A549 treated with CORT108297 at 1 μM for 4 hours (cell line): ENCODE measurements at places on chromosomes 11 and 22. TPM values are rescaled to one million over a fixed set of nuclear protein-coding genes. Genes with fewer than 3 reads are reported as not detected.

ZFPL1 gene
- total RNA-seq = 32.3 to 35.1 TPM (median 33.5 TPM) in 5 replicates

SYNGR1 gene
- 7.9 to 13.7 TPM (median 12.1 TPM) in 5 replicates for total RNA-seq

CDON gene
- 2.0 to 3.2 TPM (median 2.3 TPM) in 5 replicates for total RNA-seq

SLC37A4 gene
- 9.6 to 12.1 TPM (median 10.8 TPM) in 5 replicates for total RNA-seq

OR8G1 gene
- total RNA-seq = not detected in 5 replicates

OR2AG1 gene
- total RNA-seq = not detected in 5 replicates

CPT1A gene
- 26.2 to 34.2 TPM (median 30.1 TPM) in 5 replicates for total RNA-seq

APOL3 gene
- 0.07 to 0.10 TPM in 2 of 5 replicates, not detected in the others for total RNA-seq

CRYAB gene
- total RNA-seq = 5.5 to 13.0 TPM (median 6.5 TPM) in 5 replicates

MFRP gene
- not detected in 5 replicates for total RNA-seq

PANX3 gene
- not detected in 5 replicates for total RNA-seq

SNX32 gene
- 0.06 to 0.27 TPM (median 0.08 TPM) in 3 of 5 replicates, not detected in the others for total RNA-seq

KCNJ1 gene
- total RNA-seq = not detected in 5 replicates

MRGPRX3 gene
- total RNA-seq = 0.06 to 0.09 TPM in 2 of 5 replicates, not detected in the others

GPHA2 gene
- not detected in 5 replicates for total RNA-seq

BTBD18 gene
- total RNA-seq = not detected in 5 replicates

RFPL2 gene
- 0.07 to 0.21 TPM (median 0.11 TPM) in 5 replicates for total RNA-seq

NLRP6 gene
- not detected in 5 replicates for total RNA-seq

RIC3 gene
- 1.3 to 2.8 TPM (median 1.9 TPM) in 5 replicates for total RNA-seq

SYT8 gene
- total RNA-seq = 0.05 to 0.39 TPM (median 0.06 TPM) in 3 of 5 replicates, not detected in the others

MMP11 gene
- total RNA-seq = 0.12 to 0.24 TPM (median 0.21 TPM) in 5 replicates

ANKK1 gene
- total RNA-seq = 0.03 to 0.05 TPM (median 0.04 TPM) in 3 of 5 replicates, not detected in the others

SGSM1 gene
- 0.18 to 0.64 TPM (median 0.29 TPM) in 5 replicates for total RNA-seq

SPON1 gene
- total RNA-seq = 0.08 TPM in 1 of 5 replicates, not detected in the others

TPH1 gene
- 0.03 to 0.04 TPM (median 0.03 TPM) in 4 of 5 replicates, not detected in the other for total RNA-seq

NLRP10 gene
- total RNA-seq = not detected in 5 replicates

YPEL4 gene
- total RNA-seq = 0.22 to 0.47 TPM (median 0.27 TPM) in 5 replicates

CHCHD10 gene
- total RNA-seq = 73.8 to 194 TPM (median 186 TPM) in 5 replicates

SMTNL1 gene
- total RNA-seq = not detected in 5 replicates

LRP4 gene
- 7.2 to 8.7 TPM (median 7.2 TPM) in 5 replicates for total RNA-seq
